ENCODE measurements at places on chromosomes 12 and 14.

GRCh38 chr12:128661226-128661569 lies 162.6 kb downstream of the SLC15A4 start:
- DNase-seq: no peak

GRCh38 chr12:123982269-123982668 lies 9.3 kb downstream of the ZNF664 start:
- no peak for DNase-seq

DNA sequence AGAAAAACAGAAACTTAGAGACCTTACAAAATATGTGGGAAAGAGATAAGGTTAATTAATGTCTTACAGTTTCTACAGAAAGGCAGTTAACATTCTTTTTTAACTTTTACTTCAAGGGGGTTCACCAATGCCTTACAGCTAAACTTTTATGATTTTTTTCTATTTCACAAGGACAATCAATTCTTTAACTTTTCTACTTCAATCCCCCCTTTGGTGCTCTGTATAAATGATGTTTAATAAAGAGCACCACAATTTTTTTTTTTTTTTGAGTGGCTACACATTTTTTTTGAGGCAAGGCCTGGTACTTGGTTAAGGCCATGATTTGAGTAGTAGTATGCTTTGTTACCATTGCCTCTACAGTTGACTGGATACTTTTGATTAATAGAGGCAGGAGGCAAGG lies 279.6 kb downstream of the PRKD1 start:
- DNase-seq: no peak

DNA sequence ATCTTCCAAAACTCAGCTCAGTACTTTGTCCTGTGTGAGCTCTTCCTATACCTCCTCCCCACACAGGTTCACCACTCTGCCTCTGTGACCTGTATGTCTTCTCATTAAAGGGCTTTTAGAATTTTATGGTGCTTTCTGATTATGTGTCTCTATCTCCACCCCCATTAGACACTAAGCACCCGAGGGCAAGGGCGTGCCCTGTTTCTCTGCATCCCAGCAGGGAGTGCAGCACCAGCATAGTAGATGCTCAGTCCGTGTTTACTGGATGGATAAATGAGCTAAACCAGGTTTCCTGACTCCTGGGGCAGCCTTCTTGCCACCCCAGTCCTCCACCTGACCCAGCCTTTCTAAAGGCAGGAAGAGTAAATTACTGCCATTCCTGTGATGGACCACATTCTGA lies 333.8 kb downstream of the CACNA1C start:
- DNase-seq: no peak

GRCh38 chr12:102484017-102484416 lies 3.7 kb upstream of the IGF1 start:
- DNase-seq: no peak

DNA sequence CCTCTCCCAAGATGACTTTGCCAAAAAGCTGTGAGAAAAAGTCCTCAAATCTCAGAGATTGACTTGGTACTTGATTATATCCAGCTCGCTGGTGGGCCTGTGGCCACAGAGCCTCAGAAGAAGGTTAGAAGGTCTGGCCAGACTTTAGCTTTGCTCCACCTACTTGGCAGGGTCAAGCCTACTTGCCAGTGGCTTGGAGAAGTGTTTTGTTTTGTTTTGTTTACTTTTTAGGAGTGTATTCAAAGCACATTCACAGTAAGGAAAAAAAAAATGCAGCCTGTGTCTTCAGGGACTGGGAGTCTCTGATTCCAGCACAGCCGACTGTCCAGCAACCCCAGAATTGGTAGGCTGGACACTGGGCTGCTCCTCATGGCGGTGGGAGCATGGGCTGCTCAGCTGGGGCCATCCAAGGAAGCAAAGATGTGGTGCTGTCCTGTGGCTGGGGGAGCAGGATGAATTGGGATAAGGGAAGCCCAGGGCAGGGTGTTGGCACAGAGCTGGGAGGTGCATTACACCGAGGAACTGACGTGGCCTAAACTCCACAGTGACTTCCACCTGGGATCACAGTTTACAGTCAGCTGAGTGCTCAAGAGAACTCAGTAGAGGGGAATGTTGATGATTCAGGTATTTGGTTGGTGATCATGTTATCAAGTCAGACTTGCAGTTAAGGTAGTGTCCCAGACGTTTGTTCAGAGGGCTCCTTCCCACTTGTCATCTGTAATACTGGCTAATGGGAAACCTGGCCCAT lies 73.5 kb downstream of the PPP2R5C start:
- no peak for DNase-seq

- no peak for DNase-seq
Measured at GRCh38 chr12:5871741-5872140, 73.3 kb downstream of the ANO2 start.

GRCh38 chr14:50052517-50052916 lies 63.9 kb downstream of the VCPKMT start:
- no peak for DNase-seq

GRCh38 chr12:50992819-50993218 lies 33.4 kb downstream of the SLC11A2 start:
- no peak for DNase-seq

GRCh38 chr12:58046271-58046670 lies 104.9 kb downstream of the ATP23 start:
- no peak for DNase-seq

- DNase-seq: no peak
Measured at GRCh38 chr12:116187151-116187511, 90.4 kb downstream of the MED13L start.

GRCh38 chr14:30211326-30211725 lies 283.7 kb upstream of the PRKD1 start:
- DNase-seq: no peak

DNA sequence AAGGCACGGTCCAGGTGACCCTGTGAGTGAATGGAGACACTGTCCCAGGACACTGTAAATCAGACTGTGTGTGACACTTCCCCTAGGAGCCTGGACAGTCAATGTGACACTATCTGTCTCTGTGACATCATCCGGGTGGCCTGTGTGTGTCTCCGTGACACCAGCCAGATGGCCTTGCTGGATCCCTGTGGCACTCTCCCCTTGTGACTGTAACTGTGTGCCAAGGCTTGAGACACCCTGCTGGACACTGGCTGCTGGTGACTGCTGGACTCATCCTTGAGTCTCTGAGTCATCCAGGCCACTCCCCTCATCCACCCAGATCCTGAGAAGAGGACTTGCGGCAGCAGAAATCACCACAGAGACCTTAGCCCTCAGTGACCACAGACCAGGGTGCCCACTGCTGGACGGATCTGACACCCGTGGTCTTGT lies 51.6 kb downstream of the MVK start:
- DNase-seq: peak; percentile 47

DNA sequence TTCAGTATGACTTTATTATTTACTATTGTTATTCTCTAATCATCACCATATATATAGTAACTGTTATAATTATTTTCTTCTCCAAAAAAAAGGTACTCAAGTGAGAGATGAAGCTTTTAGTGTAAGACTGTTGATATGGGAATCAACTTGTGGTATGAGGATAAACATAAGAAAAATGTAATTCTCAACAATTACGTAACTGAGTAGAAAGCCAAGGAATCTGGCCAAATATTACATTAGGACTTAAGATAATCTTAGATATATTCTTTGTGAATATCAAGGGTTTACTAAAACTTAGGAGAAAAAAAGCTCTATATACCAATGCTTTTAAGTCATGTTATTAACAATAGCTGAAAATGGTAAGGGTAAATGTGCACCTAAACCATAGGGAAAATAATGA lies 13.3 kb downstream of the SENP1 start:
- no peak for DNase-seq

DNA sequence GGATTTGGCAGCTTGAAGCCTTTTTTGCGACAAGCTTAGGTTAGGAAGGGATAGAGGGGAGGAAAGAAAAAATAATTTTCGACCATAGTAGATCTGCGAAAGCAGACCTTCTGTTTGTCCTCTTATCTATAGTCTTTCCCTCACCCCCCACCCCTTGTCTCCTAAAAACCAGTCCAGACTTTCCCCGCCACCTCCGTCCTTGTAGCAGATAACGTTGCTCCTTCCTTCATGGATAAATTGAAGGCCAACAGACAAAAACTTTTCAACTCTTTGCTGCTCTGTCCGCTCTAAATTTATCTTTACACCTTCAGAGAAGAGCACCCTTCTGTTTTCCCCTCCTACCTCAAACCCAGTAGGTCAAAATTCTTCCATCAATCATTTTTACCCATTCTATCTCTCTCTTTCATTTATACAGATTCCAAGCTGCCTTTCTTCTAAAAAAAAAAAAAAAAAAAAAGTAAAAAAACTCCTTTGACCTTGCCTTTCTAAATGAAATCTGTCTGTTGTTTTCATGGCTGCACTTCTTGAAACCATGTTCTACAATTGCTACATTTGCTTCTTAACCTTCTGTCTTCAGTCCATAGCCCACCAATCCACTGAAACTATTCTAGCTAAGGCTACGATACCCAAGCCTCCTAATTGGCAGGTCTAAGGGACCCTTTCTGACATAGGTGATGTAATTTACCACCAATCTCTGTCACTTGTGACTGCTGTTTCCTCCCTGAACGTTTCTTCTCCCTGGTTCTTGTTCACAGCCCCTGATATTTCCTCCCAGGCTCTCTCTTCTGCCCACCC lies 11.1 kb upstream of the NEMF start:
- DNase-seq: no peak

GRCh38 chr12:59708064-59708463 lies 112.2 kb downstream of the SLC16A7 start:
- DNase-seq: no peak

GRCh38 chr14:69027242-69027913 lies 48.3 kb upstream of the ACTN1 start:
- DNase-seq: no peak

- DNase-seq: no peak
Measured at GRCh38 chr12:105741786-105742566, 396.8 kb downstream of the NUAK1 start.

DNA sequence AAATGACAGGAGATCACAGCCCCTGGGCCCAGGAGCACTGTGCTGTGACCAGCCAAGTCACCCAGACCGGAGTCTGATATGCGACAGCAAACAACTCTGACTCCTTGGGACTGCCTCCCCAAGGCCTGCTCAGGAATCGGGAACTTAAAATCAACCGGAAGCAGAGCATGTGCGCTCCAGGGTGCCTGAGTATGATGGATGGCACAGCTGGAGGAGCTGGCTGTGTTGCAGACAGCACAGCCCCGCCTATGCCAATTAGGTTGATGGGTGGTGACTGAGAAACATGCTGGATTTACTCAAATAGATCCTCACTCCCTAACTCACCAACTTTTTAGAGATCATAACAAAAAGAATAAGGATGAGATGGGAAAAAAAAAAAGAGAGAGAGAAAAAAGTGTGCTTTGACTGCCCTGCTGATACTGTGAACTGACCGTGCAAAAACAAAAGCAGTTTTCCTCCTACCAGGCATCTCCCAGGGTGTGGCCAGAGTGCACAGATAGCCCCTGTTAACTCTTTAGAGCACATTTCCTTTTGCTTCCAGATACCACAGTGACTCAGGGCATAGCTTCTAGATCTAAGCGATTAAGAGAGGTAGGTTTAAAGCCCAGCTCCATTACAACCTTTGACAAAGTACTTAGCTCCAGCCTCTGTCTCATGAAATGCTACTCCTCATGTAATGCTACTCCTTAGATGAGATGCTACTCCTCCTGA lies 27.4 kb upstream of the STON2 start:
- no peak for DNase-seq

GRCh38 chr12:96986883-96987523 lies 79.9 kb downstream of the NEDD1 start:
- DNase-seq: no peak

DNA sequence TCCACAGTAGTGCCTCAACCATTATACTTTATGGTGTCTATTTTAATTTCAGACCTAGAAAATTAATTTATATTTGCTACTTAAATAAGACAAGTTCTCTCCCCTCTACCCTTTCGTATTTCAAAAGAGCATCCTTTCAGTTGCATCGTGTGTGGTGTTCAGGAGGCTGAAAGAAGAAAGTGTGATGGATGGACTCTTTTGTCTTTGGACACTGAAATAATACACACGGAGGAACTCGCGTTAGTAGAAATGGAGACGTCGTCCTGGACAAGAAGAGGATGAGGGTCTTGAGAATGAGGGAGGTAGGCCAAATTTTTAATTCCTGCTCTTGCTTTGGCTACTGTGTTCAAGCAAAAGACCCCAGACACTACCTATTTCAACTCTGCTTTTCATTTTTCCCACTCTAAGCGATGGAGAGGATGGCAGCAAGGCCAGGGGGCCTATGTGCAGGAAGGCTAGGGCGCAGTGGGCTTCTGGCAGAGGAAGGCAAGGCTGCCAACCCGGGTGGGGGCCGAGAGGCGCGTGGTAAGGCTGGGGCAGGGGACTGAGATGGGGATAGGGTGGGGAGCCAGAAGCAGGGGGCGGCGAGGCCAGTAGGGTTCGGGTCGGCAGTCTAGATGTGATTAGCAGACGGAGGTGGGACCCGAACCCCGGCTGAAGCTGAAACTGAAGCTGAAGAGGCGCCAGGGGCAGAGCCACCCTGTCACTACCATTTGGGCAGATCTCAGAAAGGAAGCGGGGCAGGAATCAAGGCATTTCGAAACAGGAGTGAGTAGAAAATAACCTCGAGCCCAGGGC lies 722 bp downstream of the TMED8 start:
- peak; percentile 29 for DNase-seq

- DNase-seq: no peak
Measured at GRCh38 chr12:127401005-127401404, 866.0 kb upstream of the TMEM132C start.

- DNase-seq: no peak
Measured at GRCh38 chr14:73359445-73359844, 98.9 kb downstream of the NUMB start.

- no peak for DNase-seq
Measured at GRCh38 chr12:97805146-97805545, 342.5 kb downstream of the RMST start.

- no peak for DNase-seq
Measured at GRCh38 chr12:14654416-14654815, 42.0 kb downstream of the GUCY2C start.

DNA sequence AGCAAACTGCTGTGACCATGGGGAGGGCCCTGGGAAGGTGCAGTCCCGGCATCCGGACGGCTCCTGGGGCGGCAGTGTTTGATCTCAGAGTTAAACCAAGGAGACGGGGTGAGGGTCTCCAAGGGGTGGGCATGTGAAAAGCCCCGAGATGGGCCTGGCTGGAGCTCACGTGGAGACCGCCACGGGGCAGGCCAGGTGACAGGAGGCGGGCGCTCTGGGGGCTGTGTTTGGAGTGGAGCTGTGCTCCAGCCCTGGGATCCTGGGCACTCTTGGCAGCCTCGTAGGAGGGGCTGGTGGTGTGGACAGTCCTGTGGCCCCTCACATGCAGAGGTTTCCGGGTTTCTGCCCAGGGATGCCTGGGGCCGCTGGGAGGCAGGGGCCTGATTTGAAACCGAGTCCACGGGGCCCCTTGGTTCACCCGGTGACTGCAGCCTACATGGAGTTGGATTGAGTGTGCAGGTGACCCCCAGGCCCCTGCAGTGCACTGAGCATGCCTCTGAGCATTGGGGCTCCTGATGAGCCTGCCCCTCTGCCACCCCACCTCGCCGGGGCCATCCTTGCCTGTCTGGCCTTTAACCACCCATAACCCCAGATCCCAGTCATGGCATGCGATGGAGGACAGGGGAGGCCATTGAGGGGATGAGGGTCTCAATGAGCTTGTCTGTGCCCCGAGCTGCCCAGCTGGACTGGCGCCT lies 8.4 kb downstream of the KIF26A start:
- DNase-seq: no peak
